ENCODE measurements at places on chromosomes 2 and 18.

DNA sequence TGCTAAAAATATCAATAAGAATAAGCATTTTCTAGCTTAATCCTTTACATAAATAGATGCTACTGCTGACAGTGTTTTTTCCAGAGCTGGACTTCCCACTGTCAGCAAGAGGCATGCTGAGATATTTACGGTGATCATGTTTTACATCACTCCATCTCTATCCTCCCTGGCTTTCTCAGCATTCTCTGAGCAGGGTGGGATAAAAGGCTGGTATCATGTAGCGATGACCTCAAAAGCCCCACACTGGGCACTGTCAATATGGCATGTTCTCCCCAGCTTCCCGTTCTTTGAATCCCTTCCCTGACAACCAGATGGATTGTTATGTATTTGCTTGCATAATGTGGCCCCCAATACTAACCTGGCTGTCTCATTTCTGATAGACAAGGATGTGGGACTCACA lies 83.2 kb upstream of the EPHA4 start:
- DNase-seq = no peak

- no peak for DNase-seq
Measured at GRCh38 chr2:46001741-46002506, 295.3 kb upstream of the EPAS1 start.

DNA sequence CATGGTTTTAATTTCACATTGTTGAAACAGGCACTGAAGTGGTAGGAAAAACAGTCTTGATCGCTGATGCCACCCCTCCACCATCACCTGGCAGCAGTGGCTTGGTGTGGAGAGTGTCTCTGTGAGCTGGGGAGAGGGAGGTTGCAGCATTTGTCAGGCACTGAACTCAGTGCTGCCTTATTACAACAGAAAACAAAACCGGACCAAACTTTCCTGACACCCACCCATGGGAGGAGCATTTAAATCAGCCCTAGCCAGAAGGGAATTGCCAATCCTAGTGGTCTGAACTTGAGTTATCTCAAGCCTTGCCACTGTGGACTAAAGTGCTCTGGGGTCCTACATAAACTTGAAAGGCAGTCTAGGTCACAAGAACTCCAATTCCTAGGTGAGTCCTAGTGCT lies 103.0 kb upstream of the LGALSL start:
- DNase-seq = no peak

DNA sequence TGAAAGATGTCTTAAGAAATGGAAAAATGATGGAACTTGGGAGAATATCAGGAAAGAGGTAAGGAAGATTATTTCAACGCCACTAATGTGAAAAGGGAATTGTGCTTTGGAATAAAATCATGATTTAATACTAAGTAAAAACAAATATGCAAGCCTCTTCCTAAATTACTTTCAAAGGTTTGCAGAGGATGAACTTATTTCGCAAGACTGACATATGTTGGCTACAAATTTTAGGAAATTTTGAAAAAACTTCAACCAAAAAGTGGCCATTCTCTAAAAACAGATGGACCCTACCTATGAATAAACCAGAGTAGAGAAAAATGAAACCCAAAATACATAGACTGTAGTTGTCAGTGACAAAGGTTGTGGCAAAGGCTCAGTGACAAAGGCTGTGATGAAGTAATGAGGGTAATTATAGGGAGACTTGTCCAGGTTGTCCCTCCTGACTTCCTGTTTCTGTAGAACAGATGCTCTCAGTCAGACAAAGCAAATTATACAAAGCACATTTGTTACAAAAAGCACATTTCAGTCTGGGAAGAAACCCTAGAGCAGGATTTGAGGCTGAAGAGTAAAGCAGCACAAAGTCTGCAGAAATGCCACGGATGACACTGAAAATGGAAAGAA lies 39.5 kb downstream of the SFT2D3 start:
- no peak for DNase-seq

DNA sequence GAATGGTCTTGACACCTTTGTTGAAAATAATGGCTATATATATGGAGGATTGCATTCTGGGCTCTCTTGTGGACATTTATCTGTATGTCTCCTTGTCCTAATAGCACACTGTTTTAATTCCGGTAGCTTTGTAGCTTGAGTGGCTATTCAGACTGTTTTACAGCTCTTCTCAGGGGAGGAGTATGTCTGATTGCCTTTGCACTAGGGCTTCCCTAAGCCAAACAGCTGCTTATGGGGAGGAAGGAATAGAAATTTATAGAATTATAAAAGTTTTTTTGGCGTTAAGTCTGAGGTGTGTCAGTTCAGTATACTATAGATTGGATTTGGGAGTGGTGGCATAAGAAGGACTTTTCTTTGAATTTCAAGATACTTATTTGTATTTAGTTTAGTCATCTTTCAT lies 12.6 kb downstream of the SEH1L start:
- no peak for DNase-seq

GRCh38 chr2:31161637-31162036 lies 23.4 kb upstream of the GALNT14 start:
- DNase-seq = no peak

DNA sequence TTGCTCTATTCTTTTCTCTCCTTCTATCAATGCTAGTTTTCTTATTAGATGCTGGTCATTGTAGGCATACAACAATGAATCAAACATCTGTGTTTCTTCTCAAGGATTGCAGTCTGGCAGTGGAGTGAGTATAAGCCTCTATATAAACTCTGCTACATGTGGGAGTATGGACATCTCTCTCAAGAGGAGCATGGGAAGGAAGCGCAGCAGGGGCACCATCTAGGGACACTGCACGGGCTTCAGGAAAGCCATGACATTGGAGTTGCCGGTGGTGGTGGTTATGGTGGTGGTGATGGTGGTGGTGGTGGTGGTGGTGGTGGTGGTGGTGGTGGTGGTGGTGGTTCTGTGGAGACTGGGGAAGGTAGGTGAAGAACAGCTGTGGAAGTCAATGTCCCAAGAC lies 462.6 kb downstream of the RNF144A start:
- DNase-seq = no peak

DNA sequence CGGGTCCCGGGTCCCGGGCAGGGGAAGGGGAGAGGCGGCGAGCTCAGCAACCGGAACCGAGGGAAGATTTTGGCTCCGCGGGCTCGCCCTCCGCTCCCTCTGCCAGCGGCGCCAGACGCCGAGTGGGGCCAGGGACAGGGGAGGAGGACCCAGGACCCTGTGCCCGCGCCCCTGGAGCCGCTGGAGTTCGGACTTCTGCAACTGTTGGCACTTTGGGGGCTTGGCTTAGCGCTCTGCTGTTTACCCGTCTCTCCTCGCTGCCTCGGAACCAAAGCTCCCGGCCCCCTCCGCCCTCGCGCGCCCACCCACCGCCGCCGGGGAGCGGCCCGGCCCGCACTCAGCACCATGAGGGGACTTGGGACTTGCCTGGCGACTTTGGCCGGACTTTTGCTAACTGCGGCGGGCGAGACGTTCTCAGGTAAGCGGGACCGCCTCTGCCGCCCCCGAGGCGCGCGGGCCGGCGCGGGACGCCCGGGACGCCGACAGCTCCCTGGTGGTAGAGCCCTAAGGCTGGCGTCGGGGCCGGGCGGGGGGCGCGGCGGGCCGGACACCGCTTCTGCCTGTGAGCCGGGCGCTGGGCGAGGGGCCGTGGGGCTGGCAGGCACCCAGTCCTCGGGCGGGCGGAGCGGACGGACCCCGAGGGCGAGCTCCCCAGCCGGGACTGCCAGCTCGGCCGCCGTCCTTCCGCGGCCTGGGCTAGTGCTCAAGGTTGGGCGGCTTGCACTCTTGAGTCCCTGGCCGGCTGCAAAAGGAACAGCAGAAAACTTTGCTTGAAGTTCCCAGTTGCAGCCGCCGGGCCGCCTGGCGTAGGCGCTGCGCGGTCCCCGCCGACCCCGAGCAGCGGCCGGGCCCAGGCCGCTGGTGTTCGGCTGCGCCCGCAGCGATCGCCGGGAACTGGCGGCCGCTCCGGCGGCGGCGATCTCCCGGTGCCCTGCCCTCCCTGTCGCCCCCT lies 634 bp downstream of the PTPRM start:
- peak; percentile 82 for DNase-seq
